Activated CD4-positive, alpha-beta T cell treated with anti-CD3 and anti-CD28 coated beads, Interleukin-2, amount 10 ng/mL, durations not matched to agents 7 days and 5 days (primary cell): ENCODE measurements at places on chromosomes 12 and 14.

DNA sequence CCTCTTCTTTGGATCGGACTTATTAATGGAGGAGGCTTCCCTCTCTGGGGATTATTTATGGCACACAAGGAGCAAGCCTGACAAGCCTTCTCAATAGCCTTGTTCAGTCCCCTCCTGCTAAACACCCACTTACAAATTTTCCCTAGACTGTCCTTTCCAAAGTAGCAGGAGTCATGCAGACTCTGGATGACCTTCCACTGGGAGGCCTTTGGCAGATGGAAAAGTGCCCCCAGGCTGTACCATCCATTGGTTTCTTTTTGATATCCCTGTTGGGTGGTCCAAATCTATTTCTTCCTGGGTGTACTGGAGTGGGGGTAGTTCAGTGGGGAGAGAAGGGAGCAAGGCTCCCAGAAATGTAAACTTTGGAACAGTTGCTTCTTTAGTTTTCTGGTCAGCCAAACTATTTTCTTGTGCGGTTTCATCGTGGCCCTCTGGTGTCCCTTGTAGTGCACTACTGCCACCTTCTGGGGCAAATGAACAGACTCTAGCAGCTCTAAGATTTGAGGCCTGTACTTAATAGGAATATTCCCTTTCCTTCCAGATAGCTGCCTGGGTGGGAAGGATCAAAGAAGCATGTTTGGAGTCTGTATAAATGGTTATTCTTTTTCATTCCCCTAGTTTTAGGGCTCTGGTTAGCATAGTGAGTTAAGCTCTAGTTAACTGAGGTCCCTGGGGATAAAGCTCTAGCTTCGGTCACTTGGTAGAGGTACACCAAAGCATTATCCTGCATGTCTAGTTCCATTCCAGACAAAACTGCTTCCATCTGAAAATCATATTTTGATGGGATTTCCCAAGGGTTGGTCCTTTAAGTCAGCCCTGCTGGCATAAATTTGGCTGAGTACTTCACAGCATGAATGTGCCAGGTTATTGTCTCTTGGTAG is 409.5 kb downstream of the SLC6A15 start:
- peak; percentile 14 for DNase-seq

DNA sequence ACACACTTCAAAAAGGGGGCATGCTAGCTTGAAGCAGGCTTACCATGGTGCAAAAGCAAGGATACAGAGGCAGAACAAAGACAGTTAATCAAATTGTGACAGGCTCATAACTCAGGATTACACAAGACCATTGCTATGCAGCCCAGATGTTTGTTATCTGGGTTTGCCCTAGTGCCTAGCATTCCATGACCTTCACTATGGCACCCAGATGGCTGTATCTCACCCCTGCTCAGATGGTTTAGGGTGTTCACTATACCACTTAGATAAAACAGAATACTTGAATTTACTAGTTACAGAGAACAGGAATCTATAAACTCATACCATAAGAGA is 56.2 kb downstream of the SDR9C7 start:
- DNase-seq: no peak

DNA sequence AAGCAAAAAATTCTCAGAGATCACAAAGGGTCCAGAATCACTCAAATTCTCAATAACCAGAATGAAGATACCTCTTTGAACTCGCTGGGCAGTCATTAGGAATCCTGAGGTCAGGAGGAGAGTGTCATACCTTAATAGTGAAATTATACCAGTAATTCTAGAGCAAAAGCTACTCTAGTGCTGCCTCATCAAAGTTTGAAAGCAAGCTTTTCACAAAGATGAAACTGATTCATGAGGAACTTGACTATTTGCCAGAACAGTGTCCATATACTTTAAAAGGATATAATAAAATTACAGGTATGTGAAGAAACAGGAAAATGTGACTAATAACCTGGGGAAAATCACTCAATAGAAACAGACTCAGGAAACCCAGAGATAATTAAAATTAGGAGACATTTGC is 44.5 kb downstream of the EML5 start:
- DNase-seq: no peak

DNA sequence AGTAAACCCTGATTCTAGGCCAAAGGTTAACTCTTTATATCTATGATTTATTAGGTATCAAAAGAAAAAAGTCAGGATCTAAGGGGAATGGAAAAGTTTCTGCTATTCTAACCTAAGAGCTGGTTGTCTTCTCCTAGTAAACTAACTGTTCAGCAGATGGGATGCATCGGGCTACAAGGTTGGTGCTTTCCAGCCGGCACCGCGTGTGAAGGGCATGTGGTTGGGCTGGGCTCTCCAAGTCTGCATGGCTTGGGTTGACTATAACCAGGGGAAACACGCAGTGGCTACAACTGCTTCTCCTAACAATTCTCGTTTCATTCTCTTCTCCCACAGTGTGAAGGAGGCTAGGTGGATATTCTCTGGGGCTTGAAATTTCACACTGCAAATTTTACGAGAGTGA is 354.5 kb downstream of the APAF1 start:
- no peak for DNase-seq

DNA sequence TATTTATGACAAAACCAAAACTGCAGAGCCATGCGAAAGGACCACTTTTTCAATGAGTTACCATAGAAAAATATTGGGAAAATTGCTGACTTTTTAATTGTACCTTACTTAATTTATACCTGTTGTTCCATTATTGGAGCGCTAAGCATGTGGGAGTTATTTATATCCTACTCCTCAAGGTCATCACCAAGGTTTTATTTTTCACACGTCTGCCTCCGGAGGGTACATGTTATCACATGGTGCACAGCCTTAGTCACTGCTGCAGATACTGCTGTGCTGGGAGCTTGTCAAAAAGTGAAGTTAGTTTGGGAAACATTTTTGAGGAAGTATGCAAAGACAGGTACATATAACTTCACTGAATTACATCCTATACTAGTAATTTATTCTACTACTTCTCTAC is 1444.3 kb downstream of the AACS start:
- no peak for DNase-seq

- no peak for DNase-seq
Measured at GRCh38 chr14:68395604-68396003, 397.3 kb downstream of the ZFP36L1 start.

GRCh38 chr14:51867741-51868140 is 7.3 kb downstream of the GNG2 start:
- DNase-seq: no peak

DNA sequence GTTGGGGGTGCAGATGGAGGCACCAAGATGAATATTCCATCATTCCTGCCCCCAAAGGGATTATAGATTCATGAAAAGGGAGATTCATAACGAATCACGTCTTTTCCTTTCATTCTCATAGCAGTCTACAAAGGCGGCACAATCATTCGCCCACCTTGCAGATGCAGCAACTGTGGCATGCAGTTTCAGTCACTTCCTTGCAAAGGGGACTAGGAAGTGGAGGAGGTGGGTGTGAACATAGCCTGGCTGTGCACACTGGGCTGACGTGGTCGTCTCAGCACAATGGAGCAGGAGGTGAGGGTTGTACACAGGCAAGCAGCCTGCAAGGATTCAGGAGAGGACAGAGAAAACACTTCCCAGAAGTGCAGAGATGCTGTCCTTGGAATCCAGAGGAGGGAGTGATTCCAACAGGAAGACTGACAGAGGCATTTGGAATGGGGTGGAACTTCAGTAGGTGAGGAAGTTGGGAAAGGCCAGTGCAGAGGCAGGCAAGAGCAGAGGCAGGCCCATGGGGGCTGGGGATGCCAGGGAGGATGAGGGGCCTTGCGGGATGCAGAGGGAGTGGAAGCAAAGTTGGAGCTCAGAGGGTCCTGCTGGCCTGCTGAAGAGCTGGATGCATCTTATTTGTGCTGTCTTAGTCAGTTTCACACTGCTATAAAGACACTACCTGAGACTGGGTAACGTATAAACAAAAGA is 21.9 kb upstream of the PPP2R5C start:
- DNase-seq: no peak

DNA sequence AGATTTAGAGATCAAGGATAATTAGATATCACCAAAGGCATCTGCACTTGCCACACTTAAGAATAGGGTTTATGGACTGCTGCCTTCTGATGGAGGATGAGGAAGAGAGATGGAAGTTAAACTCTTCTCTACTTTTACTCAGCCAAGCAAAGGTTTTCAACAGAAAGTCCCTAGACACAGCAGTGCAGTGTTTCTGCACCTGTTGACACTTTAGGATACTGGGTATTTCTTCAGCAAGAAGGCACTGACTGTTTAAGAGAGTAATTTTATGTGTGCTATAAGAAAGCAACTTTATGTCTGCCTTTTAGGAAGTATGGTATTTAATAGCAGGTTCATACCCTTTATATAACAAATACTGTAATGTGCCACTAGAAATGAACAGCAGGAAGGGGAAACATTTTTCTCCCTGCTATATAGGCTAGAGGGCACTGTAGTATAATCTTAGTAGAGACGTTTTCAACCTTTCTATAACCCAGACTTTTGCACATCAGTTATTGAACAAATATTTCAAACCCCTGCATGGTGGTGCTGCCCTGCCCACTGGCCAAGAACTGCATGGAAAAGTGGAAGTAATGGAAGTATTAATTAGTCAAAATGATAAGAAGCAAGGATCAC is 225.0 kb upstream of the GRIP1 start:
- no peak for DNase-seq

GRCh38 chr12:31011746-31012566 is 61.7 kb upstream of the DDX11 start:
- DNase-seq: no peak

- DNase-seq: peak; percentile 67
Measured at GRCh38 chr14:88168498-88169165, 154.4 kb downstream of the KCNK10 start.

- no peak for DNase-seq
Measured at GRCh38 chr14:71430678-71431376, 501.4 kb upstream of the RGS6 start.

DNA sequence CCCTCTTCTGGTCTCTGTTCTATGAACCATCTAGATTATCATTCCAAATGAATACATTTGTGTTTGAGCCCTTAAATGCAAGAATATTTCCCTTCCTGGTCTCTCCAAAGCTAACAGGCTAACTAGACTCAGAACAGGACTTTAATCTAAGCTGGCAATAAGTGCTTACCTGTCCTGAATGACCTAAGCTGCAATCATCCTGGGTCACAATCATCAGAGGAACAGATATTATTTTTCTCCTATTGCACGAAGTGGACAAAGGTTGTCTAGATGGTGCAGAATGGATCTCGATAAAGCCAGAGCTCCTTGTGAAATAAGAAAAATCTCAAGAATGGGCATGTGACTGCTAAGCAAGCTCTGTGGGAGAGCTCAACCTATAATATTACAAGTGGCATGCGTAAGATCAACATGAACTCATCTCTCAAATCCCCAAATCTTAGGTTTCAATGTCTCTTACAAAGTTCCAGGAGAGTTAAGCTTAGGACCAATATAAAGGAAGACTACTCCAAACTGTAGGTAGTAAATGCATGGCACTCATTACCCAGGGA is 10.6 kb upstream of the NUMB start:
- DNase-seq: no peak

DNA sequence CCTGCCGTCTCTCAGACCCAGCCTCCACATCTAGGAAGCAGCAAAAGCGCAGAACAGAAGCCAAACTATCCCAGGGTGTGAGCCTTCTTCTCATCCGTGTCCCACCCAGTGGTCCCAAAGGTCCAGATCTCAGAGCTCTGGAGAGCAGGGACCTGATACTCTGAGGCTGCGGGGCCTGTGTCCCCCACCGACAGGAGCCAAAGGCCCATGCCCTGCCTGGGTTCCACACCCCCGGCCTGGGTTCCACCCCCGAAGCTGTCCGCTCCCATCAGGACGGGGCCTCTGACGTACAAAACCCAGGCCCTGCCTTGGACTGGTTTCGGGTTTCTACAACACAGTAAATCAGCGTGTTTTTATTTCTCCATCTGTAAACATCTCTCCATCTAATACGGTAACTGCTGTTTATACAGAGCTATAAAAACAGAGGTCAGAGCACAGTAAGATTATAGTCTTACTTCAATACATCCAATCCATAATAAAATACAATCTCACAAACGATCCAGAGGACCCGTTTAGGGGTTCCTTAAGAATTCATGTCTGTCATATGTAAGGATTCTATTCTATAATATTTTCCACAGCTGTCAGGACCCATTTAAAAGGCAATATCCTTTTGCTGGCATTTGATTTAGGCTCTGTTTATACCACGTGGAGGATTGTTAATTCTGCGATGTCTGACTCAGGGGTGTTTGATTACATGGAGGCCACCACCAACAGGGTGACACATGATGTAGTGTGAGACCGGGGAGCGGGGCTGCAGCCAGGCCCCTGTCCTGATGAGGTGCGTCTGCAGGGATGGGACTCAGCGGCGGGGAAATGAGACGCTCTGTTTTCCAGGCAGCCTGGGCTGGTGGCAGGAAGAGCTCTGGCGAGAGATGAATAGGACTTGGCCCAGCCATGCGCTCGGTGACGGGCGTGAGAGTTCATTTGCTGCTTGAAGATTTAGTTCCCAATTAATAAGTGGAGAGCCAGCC is 110.3 kb downstream of the DICER1 start:
- DNase-seq: no peak

DNA sequence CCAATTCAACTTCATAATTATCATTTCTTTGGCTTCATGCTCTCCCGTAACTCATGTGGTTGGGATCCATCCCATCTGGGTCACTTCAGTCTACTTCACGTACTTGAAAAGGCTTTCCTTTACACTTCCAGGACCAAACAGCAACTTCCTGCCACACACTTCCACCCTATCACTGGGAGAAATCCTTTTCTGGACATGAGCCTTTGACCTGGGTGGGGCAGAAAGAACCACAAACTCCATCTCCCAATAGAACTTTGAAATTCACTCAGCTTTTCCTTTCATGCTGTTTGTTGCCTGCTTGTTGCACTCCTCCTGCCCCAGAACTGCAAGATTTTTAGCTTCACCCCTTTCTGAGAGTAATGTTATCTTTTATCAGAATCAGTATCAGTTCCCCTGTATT is 18.4 kb upstream of the GALNT16 start:
- DNase-seq: no peak

GRCh38 chr14:59638885-59639284 is 62.3 kb upstream of the CCDC175 start:
- no peak for DNase-seq

DNA sequence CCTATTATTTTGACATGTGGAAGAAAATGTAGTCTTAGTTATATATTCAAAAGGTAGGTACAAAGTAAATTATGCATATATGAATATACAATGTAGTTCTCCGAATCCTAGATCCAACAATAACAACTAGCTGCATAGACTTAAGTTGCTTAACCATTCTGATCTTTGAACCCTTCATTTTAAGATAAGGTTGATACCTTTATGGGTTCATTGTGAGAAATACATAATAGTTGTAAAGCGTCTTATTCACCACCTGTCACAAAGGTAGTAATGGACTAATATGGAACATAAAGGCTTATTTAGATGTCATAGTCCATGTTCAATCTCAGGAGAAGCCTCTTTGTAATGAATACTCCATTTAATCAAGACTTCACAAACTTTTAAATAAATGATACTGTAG is 263.6 kb downstream of the TMTC2 start:
- DNase-seq: no peak
